SK-N-SH (cell line): ENCODE measurements at places on chromosomes 4 and X. TPM values are rescaled to one million over a fixed set of nuclear protein-coding genes. Genes with fewer than 3 reads are reported as not detected.
A peak's percentile ranks its signal among the peaks of the same experiment; 100 is the strongest.

Gene FMR1NB
- not detected in 2 replicates for polyA plus RNA-seq

Gene UGT2B10
- polyA plus RNA-seq, result not detected in 2 replicates

Gene AMOT
- polyA plus RNA-seq, result 3.4 and 3.8 TPM in 2 replicates

Gene FAM9B
- polyA plus RNA-seq, result 0.03 and 0.06 TPM in 2 replicates

Gene DCAF8L2
- 0.33 and 0.36 TPM in 2 replicates for polyA plus RNA-seq

Gene DGKK
- polyA plus RNA-seq, result 0.02 and 0.06 TPM in 2 replicates

Gene TMEM175
- 43.1 and 54.2 TPM in 2 replicates for polyA plus RNA-seq

GRCh38 chrX:154748712-154749339, 2.1 kb downstream of the GAB3 start:
- no peak overlapping the region for H3K27ac ChIP-seq
- no peaks in the 10 kb centered on the region for H3K36me3 ChIP-seq
- DNase-seq, result peak; percentile 70

DNA sequence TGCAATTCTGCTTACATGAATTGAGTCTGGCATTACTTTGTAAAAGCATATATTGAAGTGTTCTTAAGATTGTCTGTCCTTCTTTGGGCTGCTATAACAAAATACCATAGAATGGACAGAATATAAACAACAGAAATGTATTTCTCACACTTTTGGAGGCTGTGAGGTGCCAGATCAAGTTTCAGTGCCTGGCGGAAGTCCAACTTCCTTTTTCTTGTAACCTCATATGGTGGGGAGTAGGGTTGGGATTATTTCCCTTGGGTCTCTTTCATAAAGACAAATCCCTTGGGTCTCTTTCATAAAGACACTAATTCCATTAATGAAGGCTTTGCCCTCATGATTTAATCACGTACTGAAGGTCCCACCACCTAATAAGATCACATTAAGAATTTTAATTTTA, 199.3 kb upstream of the GRID2 start:
- DNase-seq, result no peak
- H3K27ac ChIP-seq, result no peak overlapping the region
- no peak overlapping the region for H3K4me3 ChIP-seq
- no peaks in the 10 kb centered on the region for H3K27me3 ChIP-seq

- H3K27ac ChIP-seq, result no peak overlapping the region
- H3K27me3 ChIP-seq, result no peaks in the 10 kb centered on the region
- no peak for DNase-seq
- no peak overlapping the region for H3K4me3 ChIP-seq
Measured at GRCh38 chr4:170001011-170001744, 25.0 kb downstream of the MFAP3L start.

- no peak overlapping the region for H3K27ac ChIP-seq
- no peak overlapping the region for H3K4me3 ChIP-seq
- H3K27me3 ChIP-seq, result no peaks in the 10 kb centered on the region
- no peaks in the 10 kb centered on the region for H3K4me1 ChIP-seq
Measured at GRCh38 chr4:149077181-149077580, 635.0 kb upstream of the NR3C2 start.

DNA sequence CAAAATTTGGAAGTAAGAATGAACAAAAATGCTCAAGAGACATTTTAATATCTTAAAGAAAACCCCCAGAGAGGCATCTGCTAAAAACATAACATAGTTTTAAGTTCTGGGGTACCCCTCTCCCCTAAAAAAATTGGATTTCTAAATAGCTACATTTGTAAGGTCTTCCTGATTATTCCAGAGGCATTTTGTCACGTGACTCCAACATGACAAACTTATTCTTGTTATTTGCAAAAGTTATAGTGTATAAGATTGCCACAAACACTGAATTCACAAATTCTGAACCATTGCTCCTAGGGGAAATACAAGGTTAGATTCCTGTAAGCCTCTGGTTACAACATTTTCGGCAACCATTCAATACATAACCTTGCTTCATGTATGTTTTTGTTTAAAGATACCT, 73.4 kb downstream of the COL25A1 start:
- H3K36me3 ChIP-seq, result no peaks in the 10 kb centered on the region
- no peak overlapping the region for H3K27ac ChIP-seq
- no peak overlapping the region for H3K4me3 ChIP-seq
- no peaks in the 10 kb centered on the region; the same call in 1 of the 2 replicates for H3K27me3 ChIP-seq
- no peaks in the 10 kb centered on the region for H3K4me1 ChIP-seq

GRCh38 chr4:18734405-18734804, 712.9 kb upstream of the LCORL start:
- no peaks in the 10 kb centered on the region for H3K36me3 ChIP-seq
- H3K27me3 ChIP-seq, result no peaks in the 10 kb centered on the region
- H3K4me3 ChIP-seq, result no peak overlapping the region

GRCh38 chr4:76977736-76978350, 28.3 kb downstream of the SEPTIN11 start:
- no peaks in the 10 kb centered on the region for H3K27me3 ChIP-seq
- peak overlapping the region; percentile 74 for H3K27ac ChIP-seq
- peaks cover 19% of the 10 kb centered on the region for H3K36me3 ChIP-seq
- H3K4me1 ChIP-seq, result peaks cover 6% of the 10 kb centered on the region
- no peak overlapping the region for H3K4me3 ChIP-seq

DNA sequence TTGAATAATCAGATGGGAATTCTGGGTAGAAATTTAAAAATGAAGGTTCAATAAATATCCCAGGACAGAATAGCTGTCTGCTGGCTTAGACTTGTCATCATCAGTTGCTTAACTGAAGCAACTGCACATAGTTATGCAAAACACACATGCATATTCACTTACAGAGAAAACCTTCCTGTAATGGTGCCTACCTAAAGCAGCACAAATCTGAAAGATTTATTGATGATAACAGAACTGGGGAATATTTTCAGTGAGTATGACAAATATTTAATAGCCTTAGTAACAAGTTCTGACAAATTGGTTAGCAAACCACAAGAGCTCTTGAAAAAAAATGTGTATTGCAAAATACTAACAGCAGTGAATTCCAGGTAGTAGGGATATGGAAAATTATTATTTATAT, 606.8 kb upstream of the BOD1L1 start:
- H3K36me3 ChIP-seq, result no peaks in the 10 kb centered on the region
- no peaks in the 10 kb centered on the region for H3K27me3 ChIP-seq
- H3K27ac ChIP-seq, result no peak overlapping the region
- H3K4me1 ChIP-seq, result no peaks in the 10 kb centered on the region

DNA sequence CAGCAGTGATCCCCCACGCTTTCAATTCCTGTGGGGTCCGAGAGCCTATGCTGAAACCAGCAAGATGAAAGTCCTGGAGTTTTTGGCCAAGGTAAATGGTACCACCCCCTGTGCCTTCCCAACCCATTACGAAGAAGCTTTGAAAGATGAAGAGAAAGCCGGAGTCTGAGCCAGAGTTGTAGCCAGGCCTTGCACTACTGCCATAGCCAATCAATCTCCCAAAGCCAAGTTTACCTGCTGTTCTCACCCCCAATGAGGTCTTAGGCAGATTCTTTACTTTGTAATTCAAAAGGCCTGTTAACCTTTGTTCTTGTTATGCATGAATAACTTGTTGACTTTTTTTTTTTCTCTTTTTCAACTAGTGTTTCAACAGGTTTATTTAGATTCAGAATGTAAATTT, 4.0 kb downstream of the MAGEB2 start:
- no peaks in the 10 kb centered on the region for H3K27me3 ChIP-seq
- DNase-seq, result no peak
- H3K36me3 ChIP-seq, result no peaks in the 10 kb centered on the region
- H3K4me1 ChIP-seq, result no peaks in the 10 kb centered on the region

DNA sequence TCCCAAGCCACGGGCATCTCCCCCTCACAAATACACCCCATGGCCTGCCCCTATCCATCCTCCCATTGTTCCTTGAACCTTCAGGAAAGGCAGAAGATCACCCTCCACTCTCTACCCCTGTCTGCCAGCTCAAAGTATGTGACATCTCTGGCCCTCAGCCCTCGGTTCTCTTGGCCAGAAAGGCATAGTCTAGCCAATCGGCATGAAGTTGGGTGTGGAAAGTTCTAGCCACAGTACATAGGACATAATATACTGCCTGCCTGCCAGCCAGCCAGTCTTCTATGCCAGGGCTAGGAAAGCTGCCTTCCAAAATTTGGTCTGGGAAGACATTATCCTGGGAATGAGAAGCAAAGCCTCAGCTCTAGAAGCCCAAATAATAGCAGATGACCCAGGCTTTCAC, 3.2 kb upstream of the PLP1 start:
- no peak for DNase-seq
- H3K27me3 ChIP-seq, result peaks cover 13% of the 10 kb centered on the region; the same call in 1 of the 2 replicates
- peaks cover under 1% of the 10 kb centered on the region; the same call in 1 of the 2 replicates for H3K4me1 ChIP-seq
- no peak overlapping the region for H3K27ac ChIP-seq
- H3K4me3 ChIP-seq, result no peak overlapping the region
- no peaks in the 10 kb centered on the region for H3K36me3 ChIP-seq

GRCh38 chr4:78529569-78530209, 21.9 kb upstream of the ANXA3 start:
- peaks cover 12% of the 10 kb centered on the region; the same call in 1 of the 2 replicates for H3K4me1 ChIP-seq
- no peak overlapping the region for H3K27ac ChIP-seq
- no peak overlapping the region for H3K4me3 ChIP-seq
- H3K27me3 ChIP-seq, result no peaks in the 10 kb centered on the region
- no peak for DNase-seq

GRCh38 chr4:110068248-110068647, 130.2 kb downstream of the ELOVL6 start:
- no peaks in the 10 kb centered on the region for H3K36me3 ChIP-seq
- DNase-seq, result peak; percentile 20
- no peaks in the 10 kb centered on the region for H3K4me1 ChIP-seq
- no peak overlapping the region for H3K27ac ChIP-seq

GRCh38 chr4:131309628-131310027, 1839.5 kb upstream of the PCDH10 start:
- no peak overlapping the region for H3K27ac ChIP-seq
- no peaks in the 10 kb centered on the region for H3K27me3 ChIP-seq
- no peak overlapping the region for H3K4me3 ChIP-seq
- H3K36me3 ChIP-seq, result no peaks in the 10 kb centered on the region
- no peak for DNase-seq
- no peaks in the 10 kb centered on the region for H3K4me1 ChIP-seq

DNA sequence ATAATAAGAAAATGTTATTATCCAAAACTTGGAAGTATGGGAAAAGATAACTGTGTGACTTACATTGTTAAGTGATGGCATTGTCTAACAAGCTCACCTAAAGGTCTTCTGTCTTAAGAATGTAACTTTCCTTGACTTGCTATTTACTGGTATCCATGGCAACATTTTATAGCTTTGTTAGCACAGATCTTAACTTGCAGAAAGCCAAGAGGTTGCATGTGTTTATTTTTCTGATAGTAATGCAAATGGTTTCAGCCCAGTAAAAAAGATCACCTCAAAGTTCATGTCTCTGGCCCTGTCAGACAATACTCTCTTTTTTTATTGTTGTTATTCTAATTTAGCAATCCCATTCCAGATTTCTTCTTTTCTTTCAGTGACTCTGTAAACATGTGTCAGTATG, 425.3 kb downstream of the SPRY1 start:
- no peaks in the 10 kb centered on the region for H3K4me1 ChIP-seq
- no peak for DNase-seq
- no peaks in the 10 kb centered on the region for H3K27me3 ChIP-seq
- no peak overlapping the region for H3K27ac ChIP-seq

GRCh38 chr4:82842593-82842992, 44.0 kb upstream of the SCD5 start:
- no peaks in the 10 kb centered on the region for H3K4me1 ChIP-seq
- DNase-seq, result peak; percentile 20
- H3K27ac ChIP-seq, result no peak overlapping the region
- H3K4me3 ChIP-seq, result no peak overlapping the region
- peaks cover 67% of the 10 kb centered on the region for H3K36me3 ChIP-seq

- H3K27me3 ChIP-seq, result no peaks in the 10 kb centered on the region
- H3K27ac ChIP-seq, result no peak overlapping the region
- no peaks in the 10 kb centered on the region for H3K4me1 ChIP-seq
- H3K4me3 ChIP-seq, result no peak overlapping the region
Measured at GRCh38 chr4:46656071-46656470, 253.0 kb downstream of the COX7B2 start.

GRCh38 chr4:88981993-88982392, 75.0 kb downstream of the FAM13A start:
- H3K27ac ChIP-seq, result no peak overlapping the region
- no peaks in the 10 kb centered on the region for H3K27me3 ChIP-seq
- no peaks in the 10 kb centered on the region for H3K36me3 ChIP-seq
- no peaks in the 10 kb centered on the region for H3K4me1 ChIP-seq
- no peak for DNase-seq

DNA sequence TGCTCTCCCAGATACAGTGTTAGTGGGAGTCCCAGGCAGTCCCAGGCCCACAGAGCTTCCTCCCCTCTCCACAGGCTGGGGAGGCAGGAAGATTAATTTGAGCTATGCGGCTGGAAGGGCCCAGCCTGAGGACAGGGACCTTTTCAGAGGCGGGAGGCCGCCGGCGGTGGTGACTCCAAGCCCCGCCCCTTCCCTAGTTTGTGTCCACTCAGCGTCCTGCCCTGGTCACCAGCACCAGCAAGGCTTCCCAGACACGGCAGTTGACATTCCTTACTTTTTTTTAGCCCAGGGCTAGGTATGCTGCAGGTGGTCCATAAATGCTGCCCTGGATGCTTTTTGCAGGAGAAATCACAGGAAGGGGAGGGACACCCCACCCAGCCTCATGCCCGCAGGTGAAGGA, 67.7 kb upstream of the LRPAP1 start:
- no peak overlapping the region for H3K4me3 ChIP-seq
- no peaks in the 10 kb centered on the region for H3K27me3 ChIP-seq
- no peak for DNase-seq
- no peak overlapping the region for H3K27ac ChIP-seq

GRCh38 chr4:24181005-24181404, 291.2 kb upstream of the PPARGC1A start:
- no peak for DNase-seq
- no peak overlapping the region for H3K27ac ChIP-seq
- H3K4me1 ChIP-seq, result no peaks in the 10 kb centered on the region
- no peaks in the 10 kb centered on the region for H3K27me3 ChIP-seq

DNA sequence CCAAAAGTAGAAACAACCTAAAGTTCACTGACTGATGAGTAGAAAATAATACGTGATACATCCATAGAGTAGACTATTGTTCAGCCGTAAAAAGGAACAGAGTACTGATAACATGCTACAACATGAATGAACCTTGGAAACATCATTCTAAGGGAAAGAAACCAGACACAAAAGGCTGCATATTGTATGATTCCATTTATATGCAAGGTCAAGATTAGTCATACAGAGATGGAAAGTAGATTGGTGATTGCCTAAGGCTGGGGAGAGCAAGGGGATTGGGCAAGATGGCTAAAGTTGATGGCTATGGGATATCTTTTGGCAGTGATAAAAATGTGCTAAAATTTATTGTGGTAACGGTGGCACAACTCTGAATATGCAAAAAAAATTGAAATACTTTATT, 209.1 kb downstream of the RELL1 start:
- no peaks in the 10 kb centered on the region for H3K4me1 ChIP-seq
- no peak for DNase-seq
- no peak overlapping the region for H3K27ac ChIP-seq
- no peak overlapping the region for H3K4me3 ChIP-seq
